Ovary (tissue), 10 donors: ENCODE measurements at places on chromosomes 2 and 18. TPM values are rescaled to one million over a fixed set of nuclear protein-coding genes. Genes with fewer than 3 reads are reported as not detected.

DNA sequence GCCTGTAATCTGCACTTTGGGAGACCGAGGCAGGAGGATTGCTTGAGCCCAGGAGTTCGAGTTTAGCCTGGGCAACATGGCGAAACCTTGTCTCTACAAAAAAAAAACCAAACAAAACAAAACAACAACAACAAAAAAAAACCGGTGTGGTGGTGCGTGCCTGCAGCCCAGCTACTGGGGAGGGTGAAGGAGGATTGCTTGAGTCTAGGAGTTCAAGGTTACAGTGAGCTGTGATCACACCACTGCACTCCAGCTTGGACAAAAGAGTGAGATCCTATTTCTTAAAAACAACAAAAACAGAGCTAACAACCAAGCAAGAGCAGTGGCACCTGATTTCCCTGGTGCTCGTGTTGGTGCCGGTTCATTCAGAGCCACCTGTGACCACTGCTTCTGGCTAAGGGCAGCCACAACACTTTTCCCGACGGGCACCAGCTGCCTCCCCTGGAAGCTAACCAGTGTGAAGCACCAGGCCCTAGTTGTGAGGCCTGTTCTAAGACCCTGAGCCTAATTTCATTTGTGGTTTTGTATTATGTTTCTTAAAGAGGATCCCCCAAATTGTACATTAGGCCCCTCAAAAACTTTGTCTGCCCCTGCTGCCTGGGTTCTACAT lies 1.3 kb downstream of the AOX1 start:
- no peaks in the 10 kb centered on the region for H3K36me3 ChIP-seq
- no peak overlapping the region for H3K4me3 ChIP-seq
- H3K4me1 ChIP-seq = peaks cover 2% of the 10 kb centered on the region
- H3K27ac ChIP-seq = no peak overlapping the region

DNA sequence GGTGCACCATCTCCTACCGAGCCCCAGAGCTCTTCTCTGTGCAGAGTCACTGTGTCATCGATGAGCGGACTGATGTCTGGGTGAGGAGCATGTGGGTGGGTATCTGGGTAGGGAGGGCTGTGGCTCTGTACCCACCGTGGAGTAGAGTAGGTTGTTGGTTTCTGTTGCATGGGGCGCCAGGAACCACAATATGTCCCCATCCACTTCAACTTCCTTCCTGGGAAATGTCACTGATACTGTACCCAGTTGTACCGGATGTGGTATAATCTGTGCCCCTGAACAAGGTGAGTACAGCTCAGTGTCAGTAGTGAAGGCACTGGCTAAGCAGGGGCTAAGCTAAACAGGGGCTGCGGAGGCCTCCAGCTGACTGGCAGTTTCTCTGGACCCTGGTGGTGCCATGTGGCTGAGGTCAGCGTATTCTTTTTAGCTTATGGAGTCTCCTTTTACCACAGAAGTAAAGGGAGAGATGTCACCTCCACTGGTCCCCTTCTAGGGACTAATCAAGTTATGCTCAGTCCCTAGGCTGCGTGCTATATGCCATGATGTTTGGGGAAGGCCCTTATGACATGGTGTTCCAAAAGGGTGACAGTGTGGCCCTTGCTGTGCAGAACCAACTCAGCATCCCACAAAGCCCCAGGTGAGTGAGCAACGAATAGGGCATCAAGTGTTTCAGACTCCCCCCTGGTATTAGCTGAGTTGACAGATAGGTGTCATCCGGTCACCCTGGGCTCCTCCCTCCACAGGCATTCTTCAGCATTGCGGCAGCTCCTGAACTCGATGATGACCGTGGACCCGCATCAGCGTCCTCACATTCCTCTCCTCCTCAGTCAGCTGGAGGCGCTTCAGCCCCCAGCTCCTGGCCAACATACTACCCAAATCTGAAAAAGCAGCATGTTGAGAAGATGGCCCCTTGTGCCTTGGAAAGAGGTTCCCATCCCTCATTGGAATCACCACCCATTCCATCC lies 2.7 kb downstream of the STK16 start:
- no peak for DNase-seq
- no peaks in the 10 kb centered on the region for H3K36me3 ChIP-seq
- no peak overlapping the region for H3K4me3 ChIP-seq
- peaks cover 23% of the 10 kb centered on the region for H3K4me1 ChIP-seq
- H3K27me3 ChIP-seq = no peaks in the 10 kb centered on the region

GRCh38 chr2:107817378-107817777 lies 9.3 kb upstream of the RGPD4 start:
- no peaks in the 10 kb centered on the region for H3K27me3 ChIP-seq
- no peaks in the 10 kb centered on the region for H3K4me1 ChIP-seq
- H3K4me3 ChIP-seq = no peak overlapping the region
- DNase-seq = no peak

DNA sequence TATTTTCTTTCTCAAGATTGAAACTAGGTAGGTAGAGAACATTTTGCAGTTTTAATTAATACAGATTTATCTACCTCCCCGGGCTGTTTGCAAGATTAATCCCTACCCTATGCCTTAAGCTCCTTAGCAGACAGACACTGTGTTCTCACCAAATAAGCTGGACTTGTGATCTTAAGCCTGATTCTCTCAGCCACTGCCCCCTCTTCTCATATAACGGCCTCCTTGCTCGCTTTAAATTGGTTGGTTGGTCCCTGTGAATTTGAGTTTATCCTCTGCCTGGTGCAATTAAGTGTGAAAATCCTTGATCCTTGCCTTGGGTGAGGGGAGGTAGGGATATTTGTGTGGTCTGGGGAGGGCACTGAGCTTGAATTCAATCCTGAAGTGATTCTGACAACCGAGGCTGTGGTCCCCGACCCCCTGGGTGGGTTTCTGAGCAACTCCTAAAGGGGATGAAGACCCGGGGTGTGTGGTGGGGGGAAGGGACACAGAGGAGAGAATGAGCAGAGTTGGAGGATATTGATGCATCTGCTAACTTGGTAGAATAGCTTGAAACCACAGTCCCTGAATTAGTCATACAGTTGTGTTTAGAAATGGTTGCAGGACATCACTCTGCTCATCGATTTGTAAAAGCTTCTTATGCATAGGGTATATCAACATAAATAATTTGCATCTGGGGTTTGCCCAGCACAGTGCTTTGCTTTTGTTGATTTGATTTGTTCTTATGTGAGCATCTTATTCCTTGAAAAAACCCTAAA lies 36.9 kb upstream of the NCKAP5 start:
- H3K4me1 ChIP-seq = no peaks in the 10 kb centered on the region
- DNase-seq = no peak
- H3K36me3 ChIP-seq = no peaks in the 10 kb centered on the region
- no peaks in the 10 kb centered on the region for H3K27me3 ChIP-seq
- H3K4me3 ChIP-seq = no peak overlapping the region
- no peak overlapping the region for H3K27ac ChIP-seq

- no peaks in the 10 kb centered on the region for H3K36me3 ChIP-seq
- DNase-seq = no peak
- no peaks in the 10 kb centered on the region for H3K4me1 ChIP-seq
- H3K27me3 ChIP-seq = no peaks in the 10 kb centered on the region
- H3K4me3 ChIP-seq = no peak overlapping the region
Measured at GRCh38 chr2:101921319-101921952, 70.3 kb upstream of the IL1R2 start.

DNA sequence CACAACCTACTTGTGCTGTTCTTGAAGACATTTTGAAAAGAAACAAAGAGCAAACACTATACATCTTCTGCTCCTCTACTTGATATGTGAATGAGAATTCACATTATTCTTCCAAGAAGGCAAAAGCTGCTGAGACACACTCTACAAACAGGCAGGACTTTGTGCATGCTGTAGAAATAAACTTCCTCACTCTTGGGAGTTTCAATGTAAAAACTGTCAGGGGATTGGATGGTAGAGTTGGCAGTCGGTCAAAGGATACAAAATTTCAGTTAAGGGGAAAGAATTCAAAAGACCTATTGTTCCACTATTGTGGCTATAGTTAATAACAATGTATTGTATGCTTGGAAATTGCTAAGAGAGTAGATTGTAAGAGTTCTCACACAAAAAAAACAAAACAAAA lies 196.3 kb downstream of the MC4R start:
- no peak overlapping the region for H3K4me3 ChIP-seq
- no peaks in the 10 kb centered on the region for H3K4me1 ChIP-seq
- no peak overlapping the region for H3K27ac ChIP-seq
- H3K27me3 ChIP-seq = no peaks in the 10 kb centered on the region
- no peaks in the 10 kb centered on the region for H3K36me3 ChIP-seq
- no peak for DNase-seq

ARHGAP28 gene
- polyA plus RNA-seq = 10.9 TPM

MAPK4 gene
- 21.7 TPM for polyA plus RNA-seq
